ENCODE measurements at places on chromosomes 16 and 17.

DNA sequence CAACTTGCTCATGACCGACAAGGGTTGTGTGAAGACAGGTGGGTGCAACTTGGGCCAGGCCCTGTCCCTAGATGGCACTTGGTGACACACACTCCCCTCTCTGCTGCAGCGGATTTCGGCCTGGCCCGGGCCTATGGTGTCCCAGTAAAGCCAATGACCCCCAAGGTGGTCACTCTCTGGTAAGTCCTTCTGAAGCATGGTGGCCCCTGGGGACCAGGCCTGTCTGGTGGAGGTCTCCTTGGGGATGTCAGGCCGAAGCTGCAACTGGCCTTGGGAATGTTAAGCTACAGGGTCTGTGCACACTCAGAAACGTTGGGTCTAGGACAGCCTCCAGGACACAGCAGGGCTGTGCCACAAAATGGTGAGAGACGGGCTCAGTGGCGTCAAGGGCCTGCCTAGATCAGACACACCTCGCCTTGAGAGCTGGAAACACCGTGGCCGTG is 6.8 kb downstream of the CDK10 start:
- DNase-seq, result no peak

- no peak for DNase-seq
These were observed 6.0 kb downstream of the ADAP2 start for GRCh38 chr17:30927756-30928155.

DNA sequence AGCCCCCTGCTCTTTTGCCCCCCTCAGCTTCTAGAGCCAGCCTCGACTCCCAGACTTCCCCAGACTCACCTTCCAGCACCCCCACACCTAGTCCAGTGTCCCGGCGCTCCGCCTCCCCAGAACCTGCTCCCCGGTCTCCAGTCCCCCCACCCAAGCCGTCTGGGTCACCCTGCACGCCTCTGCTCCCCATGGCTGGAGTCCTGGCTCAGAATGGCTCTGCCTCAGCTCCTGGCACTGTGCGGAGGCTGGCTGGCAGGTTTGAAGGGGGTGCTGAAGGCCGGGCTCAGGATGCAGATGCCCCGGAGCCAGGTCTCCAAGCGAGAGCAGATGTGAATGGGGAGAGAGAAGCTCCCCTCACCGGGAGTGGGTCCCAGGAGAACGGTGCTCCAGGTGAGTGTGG is 2.2 kb downstream of the ARHGEF15 start:
- no peak for DNase-seq

- DNase-seq, result no peak
These were observed 186.4 kb downstream of the BCAS3 start for GRCh38 chr17:60863892-60864707.

GRCh38 chr17:41325611-41326010 is 10.1 kb upstream of the KRTAP17-1 start:
- no peak for DNase-seq

- no peak for DNase-seq
These were observed 28.5 kb upstream of the CREBBP start for GRCh38 chr16:3908951-3909437.

GRCh38 chr17:45394091-45394490 is 38.6 kb downstream of the ARHGAP27 start:
- no peak for DNase-seq

DNA sequence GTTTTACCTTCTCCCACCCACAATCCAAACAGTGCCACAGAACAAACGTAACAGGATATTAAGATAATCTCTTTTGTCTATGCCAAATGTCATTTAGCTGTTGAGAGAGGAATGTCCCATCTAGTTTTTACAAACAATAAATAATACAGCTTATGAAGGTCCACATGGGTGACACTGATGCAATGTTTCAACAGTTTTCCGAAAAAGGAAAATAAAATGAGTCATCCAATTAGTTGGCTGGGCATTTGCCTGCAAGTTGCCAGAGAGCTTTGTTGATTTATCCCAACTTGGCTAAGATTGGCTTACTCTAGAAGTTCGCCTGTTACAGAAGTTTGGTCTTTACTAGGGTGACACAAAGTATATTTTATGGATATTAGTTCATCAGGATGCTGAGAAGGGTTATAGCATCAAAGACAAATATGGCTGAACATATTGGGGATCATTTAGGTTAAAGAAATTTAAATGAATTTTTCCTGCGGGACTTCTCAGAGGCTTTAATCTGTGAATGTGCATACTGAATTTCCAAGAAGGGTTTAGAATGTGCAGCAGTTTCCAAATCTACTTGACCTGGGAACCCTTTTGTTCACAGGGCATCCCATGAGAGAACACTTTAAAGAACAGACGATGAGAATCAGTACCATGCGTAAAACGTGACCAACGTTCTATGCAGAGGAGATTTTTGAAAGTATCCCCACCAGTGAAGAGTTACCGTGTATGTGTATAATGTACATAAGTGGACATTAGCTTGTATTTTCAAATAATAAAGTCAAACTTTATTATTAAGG is 73.1 kb downstream of the CDH13 start:
- DNase-seq, result no peak

DNA sequence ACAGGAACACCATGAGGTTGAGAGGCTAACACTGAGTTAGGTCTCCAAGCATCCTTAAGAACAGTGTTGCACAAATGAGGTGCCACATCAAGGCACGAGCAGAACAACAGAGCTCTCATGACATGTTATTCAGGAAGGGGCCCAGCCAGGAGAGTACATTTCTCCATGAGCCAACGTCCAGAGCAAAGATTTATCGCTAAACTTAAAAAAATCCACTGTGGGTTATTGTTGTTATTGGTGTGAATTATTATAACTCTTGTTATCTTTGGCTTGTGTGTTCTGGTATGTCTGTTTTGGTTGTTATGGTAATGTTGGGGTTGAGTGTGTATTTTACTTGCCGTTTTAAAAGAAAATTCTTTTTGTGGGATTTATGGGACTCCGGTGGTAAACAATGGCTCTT is 68.9 kb upstream of the MSI2 start:
- DNase-seq, result no peak

- no peak for DNase-seq
These were observed 9.5 kb upstream of the RHBDL3 start for GRCh38 chr17:32256012-32256700.

- DNase-seq, result no peak
These were observed 24.4 kb downstream of the SCNN1G start for GRCh38 chr16:23206986-23207385.

DNA sequence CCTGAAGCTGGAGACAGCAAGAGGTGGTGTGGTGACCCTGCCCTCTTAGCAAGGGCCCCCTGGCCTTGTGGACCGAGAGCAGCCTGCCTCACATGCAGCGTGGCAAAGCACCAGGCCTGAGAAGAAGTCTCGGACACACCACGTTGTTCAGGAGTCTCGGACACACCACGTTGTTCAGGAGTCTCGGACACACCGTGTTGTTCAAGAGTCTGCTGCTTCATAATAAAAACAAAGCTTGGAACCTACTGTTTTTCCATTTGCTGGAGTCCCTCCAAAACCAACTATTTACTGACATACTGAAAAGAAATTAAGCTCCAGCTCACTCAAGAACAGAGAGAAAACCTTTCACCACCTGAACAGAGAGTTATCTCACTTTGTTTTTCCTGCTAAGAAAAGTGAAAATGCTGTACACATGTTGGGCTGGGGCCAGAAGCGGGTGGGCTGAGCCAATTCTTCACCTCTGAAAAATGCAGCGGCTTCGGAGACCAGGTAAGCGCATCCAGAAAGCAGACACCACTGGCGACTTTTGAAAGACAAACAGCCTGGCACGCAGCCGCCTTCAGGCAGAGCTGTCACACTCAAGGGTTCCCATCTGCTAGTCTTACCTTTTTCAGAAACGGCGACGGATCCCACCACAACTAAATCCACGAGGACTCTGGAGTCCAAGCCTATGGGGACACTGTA is 8.9 kb downstream of the MTHFSD start:
- DNase-seq, result no peak

DNA sequence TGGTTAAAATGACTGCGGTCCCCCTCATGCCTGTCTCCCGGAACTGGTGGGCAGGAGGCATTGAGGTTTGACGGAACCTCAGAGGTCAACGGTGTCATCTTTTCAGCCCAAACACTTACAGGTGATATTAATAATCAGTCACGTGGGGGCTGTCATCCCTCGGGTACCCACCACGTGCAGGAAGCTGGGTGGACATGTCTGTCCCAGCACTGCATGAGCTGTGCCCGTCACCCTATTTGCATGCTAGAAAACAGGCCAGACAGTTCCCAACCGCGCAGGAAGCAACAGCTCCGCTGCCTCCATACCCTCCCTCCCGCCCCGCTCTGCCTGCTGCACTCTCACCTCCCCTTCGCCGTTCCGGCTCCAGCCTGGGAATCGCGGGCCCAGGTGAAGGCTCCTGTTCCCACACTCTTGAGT is 1.4 kb downstream of the SYNGR3 start:
- no peak for DNase-seq

DNA sequence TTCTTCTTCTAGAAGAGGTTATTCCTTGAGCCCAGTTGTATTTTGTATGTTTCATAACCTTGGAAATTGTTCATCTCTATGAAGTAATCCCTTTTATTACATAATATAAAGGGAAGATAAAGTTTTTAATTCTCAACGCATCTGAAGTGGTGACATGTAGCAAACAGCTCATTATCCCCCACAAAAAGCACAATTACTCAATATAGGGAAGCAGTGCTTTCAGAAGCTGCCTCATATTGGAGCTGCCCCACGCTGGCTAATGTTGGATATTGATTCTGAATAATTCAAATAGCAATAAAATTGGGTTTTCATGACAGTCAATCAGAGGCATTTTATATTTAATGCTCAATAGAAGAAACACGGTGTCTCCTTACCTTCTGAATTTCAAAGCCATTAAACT is 604.3 kb upstream of the RBFOX1 start:
- DNase-seq, result no peak

DNA sequence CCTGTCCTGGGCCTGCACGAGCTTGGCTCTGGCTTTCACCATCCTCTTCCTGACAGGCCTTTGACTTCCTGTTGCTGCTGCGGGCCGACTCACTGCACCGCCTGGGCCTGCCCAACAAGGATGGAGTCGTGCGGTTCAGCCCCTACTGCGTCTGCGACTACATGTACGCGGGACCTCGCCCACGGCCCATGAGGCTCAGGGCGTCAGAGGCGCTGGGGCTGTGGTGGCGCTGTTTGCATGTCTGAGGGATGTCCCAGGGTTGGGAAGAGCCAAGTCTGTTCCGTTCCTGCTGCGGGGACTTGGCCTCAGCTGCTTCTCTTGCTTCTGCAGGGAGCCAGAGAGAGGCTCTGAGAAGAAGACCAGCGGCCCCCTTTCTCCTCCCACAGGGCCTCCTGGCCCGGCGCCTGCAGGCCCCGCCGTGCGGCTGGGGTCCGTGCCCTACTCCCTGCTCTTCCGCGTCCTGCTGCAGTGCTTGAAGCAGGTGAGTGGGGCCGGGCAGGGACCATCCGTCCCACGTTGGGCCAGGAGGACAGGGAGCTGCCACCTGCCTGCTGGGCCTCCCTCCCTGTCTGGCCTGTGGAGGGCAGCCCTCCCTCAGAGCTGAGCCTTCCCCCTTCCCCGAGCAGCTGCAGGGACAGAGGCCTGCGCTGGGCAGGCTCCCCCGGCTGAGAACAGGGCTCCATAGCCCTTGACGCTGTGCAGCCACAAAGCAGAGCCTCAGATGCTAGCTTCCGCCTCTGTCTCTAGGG is 23.8 kb downstream of the TSC2 start:
- no peak for DNase-seq

DNA sequence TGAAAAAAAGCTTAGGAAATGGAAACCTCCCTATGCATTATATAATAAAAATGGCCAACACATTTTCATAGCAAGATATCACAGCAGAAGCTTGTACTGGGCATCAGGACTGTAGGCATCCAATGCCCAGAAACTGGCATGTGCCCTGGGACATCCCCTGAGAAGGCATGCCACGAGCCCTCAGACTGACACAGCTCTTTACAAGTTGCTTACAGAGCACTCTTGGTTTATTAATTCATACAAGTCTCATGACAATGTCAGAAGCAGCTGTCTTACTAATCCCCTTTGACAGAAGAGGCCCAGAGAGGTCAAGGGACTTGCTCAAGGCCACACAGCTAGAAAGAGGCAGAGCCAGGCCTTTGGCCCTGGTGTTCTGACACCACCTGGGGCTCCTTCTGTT is 5.6 kb upstream of the CCL2 start:
- DNase-seq, result no peak

GRCh38 chr17:58046239-58047094 is 36.8 kb upstream of the DYNLL2 start:
- no peak for DNase-seq

DNA sequence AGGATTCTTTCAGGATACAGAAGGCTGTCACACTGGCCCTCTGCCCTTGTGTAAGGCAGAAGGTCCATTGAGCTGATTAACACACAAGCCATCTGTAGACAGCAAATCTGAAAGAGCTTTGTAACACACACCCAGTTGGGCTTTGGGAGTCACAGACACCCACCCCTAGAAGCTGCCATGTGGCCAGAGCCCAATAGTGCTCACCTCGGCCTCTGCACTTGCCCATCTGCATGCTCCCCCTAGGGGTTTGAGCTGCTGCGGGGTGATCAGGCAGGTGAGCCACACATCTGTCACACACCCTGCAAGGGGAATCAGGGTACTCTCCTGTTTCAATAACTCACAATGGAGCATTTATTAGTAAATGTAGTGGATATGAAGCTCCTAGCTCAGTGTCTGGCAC is 138.3 kb downstream of the CHD9NB start:
- no peak for DNase-seq

- DNase-seq, result no peak
These were observed 5.6 kb downstream of the TMEM238L start for GRCh38 chr17:10798332-10798749.

DNA sequence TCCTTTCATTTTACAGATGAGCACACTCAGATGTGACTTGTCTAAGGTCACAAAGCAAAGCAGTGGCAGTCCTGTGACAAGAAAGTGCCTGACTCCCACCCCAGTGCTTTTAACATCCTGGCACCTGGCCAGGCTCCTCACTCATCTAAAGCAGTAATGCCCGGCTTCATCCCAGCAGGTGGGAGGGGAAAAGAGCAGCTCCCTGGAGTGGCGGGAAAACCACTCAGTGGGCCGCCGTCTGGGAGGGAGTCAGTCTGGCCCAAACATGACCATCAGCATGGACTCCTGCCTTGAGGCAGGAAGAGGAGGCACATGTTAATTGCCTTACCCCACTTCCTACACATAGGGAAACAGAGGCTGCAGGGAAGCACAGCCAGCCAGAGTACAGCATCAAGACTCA is 2.6 kb downstream of the PCGF2 start:
- DNase-seq, result no peak

GRCh38 chr17:6699997-6700947 is 12.9 kb downstream of the SLC13A5 start:
- DNase-seq, result no peak

GRCh38 chr16:81711657-81712319 is 67.3 kb upstream of the PLCG2 start:
- no peak for DNase-seq

GRCh38 chr16:31899505-31899904 is 25.9 kb downstream of the ZNF267 start:
- DNase-seq, result no peak
